ENCODE measurements at places on chromosomes 1 and 21.

- DNase-seq, result no peak
- H3K27ac ChIP-seq, result no peak overlapping the region
- H3K4me1 ChIP-seq, result no peaks in the 10 kb centered on the region
Measured at GRCh38 chr1:60448850-60449249, 375.3 kb upstream of the C1orf87 start.

GRCh38 chr1:59972216-59972927 is 45.8 kb upstream of the CYP2J2 start:
- no peak overlapping the region for H3K4me3 ChIP-seq
- no peaks in the 10 kb centered on the region for H3K36me3 ChIP-seq
- no peak for DNase-seq

DNA sequence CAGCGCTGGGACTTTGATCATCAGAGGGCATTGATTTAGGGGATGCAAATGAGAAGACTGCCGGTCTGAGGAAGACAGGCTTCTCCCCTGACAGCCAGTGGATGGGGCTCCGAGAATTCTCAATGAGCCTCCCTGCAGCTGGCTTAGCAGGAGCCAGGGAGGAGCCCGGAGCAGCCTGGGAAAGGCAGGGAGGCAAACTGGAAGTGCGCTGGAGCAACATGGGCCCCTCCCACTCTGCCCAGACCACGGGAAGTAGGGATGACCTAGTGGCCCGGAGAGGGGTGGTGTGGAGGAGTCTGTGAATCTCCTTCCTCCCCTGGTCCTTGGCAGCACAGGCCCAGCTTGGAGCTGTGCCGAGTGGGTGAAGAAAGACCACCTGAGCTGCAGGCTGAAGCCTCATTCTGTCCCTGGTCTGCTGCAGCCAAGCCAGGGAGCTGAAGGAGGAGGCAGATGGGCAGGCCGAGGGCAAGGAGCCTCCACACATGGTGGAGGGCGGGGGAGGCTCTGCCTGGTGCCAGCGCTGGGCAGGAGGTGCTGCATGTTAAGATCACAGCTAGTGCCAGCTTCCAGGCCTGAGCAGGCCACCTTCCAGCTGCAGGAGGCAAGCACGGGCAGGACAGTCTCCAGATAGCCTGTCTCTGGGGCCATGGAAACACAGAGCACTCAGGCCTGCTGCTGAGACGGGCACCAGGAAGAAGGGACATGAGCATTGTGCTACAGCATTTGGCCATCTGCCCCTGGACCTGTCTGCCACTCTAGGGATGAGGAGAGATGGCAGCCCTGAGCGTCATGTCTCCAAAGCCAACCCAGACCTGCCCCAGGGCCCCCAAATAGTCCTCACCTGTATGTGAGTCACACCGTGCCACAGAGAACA is 12.2 kb upstream of the CLSTN1 start:
- no peaks in the 10 kb centered on the region for H3K27me3 ChIP-seq
- no peak overlapping the region for H3K27ac ChIP-seq

- H3K27ac ChIP-seq, result no peak overlapping the region
- no peak for DNase-seq
- H3K27me3 ChIP-seq, result no peaks in the 10 kb centered on the region
- H3K4me3 ChIP-seq, result no peak overlapping the region
- H3K36me3 ChIP-seq, result no peaks in the 10 kb centered on the region
- H3K4me1 ChIP-seq, result peaks cover 6% of the 10 kb centered on the region
Measured at GRCh38 chr1:33030575-33030974, 6.1 kb downstream of the AK2 start.

DNA sequence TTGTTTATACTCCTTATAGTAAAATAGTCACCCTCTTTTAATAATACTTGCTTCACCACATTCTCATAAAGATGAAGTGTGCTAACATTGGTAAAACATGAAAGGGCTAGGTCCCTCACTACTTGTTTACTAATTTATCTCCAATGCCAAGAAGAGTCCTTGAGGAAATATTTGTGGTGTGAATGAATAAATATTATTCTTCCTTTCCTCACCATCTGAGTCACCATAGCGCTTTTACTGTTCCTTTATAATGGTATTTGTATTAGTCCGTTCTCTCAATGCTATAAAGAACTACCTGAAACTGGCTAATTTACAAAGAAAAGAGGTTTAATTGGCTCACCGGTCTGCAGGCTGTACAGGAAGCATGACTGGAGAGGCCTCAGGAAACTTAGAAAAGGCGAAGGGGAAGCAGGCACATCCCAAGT is 222.8 kb upstream of the ZRANB2 start:
- H3K27me3 ChIP-seq, result no peaks in the 10 kb centered on the region
- no peak overlapping the region for H3K27ac ChIP-seq
- H3K4me1 ChIP-seq, result no peaks in the 10 kb centered on the region
